Iris pigment epithelial cell (primary cell): ENCODE measurements at places on chromosomes 6 and 20.
A peak's percentile ranks its signal among the peaks of the same experiment; 100 is the strongest.

DNA sequence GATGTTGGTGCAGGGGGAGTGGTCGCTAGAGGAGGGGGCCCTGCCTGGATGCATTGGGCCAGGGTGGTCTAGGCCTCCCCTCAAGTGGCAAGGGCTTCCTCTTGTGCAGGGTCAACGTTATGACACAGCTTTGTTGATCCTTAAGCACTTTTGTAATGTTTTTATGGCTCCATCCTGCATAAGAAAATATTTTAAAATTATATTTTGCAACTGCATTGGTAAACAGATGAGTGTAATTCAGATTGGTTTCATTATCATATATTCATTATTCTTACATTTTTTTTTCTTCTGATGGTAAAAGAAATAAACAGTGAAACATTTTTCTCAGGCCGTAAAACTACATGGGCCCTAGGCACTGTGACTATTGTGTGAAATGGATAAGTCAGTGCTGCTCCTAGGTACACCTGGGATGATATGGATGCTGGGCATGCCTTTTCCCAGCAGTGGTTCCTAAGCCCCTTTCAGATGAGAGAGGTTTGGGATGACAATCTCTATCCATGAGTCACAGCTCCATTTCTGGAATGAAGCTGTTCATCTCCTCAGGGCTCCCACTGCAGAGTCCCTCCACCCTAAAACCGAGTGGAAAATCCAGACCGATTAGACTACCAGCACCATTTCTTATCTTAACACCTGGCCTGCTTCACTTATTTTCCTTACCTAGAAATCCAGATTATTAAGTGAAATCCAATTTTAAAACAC, 5.8 kb upstream of the SIM1 start:
- DNase-seq: no peak

DNA sequence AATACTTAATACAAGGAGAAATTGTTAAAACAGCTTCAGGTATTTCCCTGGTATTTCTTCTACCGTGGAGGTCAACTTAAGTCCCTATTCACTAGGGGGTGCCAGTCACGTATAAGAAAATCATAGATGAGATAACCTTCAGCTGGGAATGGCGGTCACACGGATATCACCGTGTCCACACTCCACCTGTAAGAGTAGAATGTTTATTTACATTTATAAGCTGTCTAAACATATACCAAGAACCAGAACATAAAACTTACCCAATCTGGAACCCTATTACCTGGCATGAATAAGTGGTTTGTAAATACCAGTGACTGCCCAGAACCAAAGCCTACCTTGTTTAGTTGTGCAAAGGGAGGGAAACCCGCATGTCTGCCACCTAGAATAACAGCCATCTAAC, 1.9 kb upstream of the ELOVL4 start:
- peak; percentile 80 for DNase-seq

DNA sequence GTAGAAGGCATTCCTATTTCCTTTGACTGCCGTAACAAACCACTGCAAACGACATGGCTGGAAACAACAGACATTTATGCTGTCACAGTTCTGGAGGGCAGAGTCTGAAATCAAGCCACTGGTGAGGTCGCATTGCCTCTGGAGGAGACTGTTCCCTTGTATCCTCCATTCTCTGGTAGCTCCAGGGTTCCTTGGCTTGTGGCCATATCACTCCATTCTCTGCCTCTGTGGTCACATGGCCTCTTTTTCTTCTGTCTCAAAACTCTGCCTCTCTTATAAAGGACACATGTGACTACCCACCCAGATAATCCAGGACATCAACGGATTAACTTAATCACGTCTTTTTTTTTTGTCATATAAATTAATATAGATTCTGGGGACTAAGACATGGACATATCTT, 84.4 kb downstream of the LYRM2 start:
- DNase-seq: no peak

DNA sequence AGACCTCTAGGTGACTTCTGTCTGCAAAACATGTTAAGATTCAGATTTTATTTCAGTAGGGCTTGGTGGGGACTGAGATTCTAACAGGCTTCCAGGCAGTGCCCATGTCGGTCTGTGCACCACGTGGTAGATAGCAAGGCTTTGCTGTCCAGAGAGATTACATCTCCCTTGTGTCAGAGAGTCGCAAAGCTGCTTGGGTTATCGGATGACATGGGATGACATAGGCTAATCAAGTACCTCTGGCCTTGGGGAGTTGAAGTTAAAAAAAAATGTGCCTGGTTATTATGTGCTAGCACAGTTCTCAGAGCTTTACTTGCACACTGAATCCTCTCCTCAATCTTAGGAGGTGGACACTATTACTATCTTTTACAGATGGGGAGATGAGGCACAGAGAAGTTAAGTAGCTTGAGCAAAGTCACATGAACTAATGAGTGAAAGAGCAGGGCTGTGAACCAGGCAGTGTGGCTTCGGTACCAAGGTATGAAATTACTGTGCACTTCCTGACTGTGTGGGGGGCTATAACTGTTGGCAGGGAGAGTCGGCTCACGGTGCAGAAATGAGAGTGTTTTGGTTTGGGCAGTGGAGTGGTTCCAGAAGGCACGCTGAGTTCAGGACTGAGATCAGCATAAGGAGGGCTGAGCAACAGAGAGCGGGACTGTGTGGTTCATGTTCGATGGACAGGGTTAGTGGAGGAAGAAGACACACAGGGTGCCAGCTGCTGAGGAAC, 41.1 kb downstream of the FARS2 start:
- DNase-seq: no peak

DNA sequence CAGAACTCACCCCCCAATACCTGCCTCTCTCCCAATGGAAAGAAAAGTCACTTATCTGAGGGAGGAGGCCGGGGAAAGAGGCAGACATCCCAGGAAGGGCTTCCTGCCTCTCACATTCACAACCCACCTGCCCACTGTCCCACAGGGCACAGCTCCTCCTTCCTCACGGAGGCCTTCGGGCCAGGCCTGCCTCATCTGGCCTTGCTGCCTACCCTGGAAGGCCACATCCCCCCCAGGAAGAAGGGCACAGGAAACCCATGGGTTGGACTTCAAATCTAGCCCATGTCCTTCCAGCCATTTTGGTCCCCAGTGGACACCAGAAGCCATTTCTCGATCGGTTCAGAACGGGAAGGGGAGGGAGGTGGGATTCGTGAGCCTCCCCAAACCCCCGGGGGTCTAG, 162.0 kb downstream of the PREX1 start:
- no peak for DNase-seq

DNA sequence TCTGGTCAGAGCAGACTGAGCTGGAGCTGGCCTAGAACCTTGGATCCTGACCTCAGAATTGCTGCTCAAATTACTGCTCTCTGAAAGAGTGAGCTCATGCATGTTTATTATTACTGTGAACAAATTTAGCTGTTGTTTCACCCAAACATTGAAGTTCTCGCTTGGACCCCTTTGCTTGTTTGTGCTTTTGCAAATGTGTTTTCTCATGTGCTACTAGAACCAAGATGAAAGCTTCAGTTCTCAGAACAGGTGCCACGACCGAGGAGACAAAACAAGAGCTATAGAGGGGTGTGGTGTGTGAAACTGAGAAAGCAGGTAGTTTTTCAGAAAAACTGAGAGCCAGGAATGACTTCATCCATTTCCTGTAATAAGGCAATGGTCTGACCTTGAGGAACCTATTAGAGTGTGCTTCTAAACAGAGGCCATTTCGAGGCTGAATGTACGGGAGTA, 50.0 kb upstream of the ESR1 start:
- DNase-seq: peak; percentile 1

- DNase-seq: peak; percentile 92
Measured at GRCh38 chr20:4507288-4507719, 214.4 kb upstream of the PRND start.

GRCh38 chr20:45336530-45337366, 11.5 kb downstream of the SDC4 start:
- peak; percentile 88 for DNase-seq

- no peak for DNase-seq
Measured at GRCh38 chr6:20169119-20169557, 43.1 kb downstream of the MBOAT1 start.

- no peak for DNase-seq
Measured at GRCh38 chr20:24648919-24649318, 179.5 kb downstream of the SYNDIG1 start.

- DNase-seq: no peak
Measured at GRCh38 chr20:57801581-57801980, 91.8 kb upstream of the PMEPA1 start.

GRCh38 chr6:62357835-62358234, 71.8 kb upstream of the KHDRBS2 start:
- no peak for DNase-seq

GRCh38 chr6:162292915-162293314, 434.7 kb downstream of the PRKN start:
- DNase-seq: no peak

DNA sequence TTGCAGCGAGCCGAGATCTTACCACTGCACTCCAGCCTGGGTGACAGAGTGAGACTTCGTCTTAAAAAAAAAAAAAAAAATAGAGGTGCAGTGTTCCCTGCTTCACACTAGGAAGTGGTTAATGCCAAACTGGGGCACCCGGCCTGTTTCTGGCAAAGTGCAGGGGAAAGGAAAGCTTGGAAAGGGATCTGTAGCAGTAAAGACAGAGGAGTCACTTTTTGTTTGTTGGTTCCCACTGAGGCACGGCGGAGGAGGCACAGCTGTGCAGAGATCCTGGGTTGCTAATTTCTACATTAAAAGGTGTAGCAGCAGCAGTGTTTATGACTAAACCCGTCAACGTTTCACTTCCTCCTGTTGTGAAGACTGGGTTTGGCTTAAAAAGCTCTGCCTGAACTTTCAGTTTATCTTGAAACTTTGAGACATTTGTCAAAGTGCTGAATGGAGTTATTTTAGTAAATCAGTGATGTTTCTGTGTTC, 125.6 kb downstream of the CARMIL1 start:
- DNase-seq: no peak

DNA sequence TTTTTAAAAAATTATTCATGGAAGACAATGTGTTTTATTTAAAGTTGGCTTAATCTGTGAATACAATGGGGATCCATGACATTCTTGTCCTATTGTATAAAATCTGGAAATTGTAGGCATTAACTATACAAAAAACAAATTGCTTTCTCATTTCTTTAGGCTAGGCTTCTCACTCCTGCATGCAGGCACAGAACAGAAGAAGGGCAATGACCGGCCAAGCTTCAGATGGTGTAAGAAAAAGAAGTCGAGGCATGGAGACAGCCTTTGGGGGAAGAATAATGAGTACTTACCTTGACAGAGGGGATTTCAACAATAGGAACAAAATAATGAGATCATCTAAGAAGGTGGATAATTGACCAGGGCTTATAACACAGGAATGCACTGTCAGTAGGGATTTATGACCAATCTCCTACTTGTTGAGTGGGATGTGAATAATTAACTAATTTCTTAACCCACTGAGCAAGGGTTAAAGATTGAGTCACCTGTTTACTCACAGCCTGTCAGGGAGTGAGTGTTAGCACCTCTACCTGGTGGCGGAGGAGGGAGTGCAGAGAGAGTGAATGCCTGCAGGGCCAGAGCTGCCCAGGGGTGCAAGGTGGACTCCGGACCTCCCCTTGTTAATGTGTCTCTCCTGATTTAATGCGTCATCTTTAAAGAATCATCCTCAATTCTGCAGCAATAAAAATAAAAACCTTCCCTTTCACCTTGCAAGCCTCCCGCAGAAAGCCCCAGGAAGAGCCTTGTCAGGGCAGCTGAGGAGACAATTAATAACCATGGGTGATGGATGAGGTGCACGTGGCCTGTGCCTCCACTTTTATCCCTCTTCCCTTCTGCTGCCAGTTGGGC, 3.9 kb downstream of the SLC22A2 start:
- no peak for DNase-seq

- DNase-seq: no peak
Measured at GRCh38 chr6:14095437-14095836, 22.1 kb upstream of the CD83 start.
